Activated CD4-positive, alpha-beta T cell treated with anti-CD3 and anti-CD28 coated beads, Interleukin-2, amount 10 ng/mL, durations not matched to agents 24 days and 14 days (primary cell): ENCODE measurements at places on chromosomes 2 and 18.

DNA sequence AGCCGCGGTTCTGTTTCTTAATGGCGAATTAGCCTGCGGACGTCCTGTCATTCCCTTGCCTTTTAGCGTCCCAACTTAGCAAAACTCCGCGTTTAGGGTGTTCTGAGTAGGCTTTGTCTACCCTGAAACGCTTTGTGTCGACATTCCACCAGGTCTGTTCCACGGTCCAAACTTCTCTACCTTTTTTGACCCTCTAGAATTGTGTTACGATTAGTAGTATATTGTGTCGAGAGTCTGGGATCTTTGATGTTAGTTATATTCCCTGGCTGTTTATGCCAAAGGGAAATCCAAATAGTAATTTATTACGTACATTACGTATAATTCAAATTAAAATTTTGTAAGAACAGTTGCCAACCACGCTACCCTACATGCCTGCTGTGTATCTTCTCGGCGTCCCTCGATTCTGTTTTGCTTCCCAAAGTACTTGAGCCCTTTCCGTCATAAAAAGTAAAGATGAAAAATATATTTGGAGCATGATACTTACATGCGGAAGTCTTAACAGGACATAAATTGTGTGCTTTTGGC is 495 bp upstream of the TTC32 start:
- no peak for DNase-seq

DNA sequence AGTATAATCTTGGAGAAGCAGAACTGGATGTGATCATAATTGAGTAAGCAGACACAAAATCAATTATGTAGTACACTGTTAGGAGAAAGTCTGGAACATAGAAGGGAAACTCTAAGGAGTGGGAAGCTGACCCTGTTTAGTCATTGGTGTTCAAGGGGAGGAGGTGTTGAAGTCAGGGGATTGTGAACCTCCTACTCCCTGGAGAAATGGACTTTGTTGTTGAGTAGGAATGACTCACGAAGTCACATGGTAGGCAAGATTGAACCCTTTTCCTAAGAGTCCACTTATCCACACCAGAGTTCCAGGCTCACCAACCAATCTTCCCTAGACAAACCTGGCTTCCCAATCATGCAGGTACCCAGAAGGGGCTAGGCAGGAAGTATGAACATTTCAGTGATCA is 81.0 kb upstream of the BCL11A start:
- DNase-seq: no peak

DNA sequence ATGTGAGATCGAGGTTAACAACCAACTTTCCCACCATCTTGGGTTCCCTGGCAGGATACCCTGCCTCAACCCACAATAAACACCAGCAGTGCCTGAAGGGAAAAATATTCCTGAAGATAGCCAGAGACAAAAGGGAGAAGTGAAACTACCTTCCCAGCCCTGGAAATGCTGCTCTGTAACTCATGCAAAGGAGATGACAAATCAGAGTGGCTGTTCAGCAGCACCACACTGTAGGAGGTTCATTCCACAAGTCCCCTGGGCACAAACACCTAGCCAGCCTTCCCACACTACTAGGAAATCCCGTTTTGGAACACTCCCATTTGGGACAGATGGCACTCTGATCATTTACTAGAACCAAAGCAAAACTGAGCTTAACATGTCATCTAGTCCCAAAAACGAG is 190.7 kb upstream of the RBBP8 start:
- DNase-seq: no peak

DNA sequence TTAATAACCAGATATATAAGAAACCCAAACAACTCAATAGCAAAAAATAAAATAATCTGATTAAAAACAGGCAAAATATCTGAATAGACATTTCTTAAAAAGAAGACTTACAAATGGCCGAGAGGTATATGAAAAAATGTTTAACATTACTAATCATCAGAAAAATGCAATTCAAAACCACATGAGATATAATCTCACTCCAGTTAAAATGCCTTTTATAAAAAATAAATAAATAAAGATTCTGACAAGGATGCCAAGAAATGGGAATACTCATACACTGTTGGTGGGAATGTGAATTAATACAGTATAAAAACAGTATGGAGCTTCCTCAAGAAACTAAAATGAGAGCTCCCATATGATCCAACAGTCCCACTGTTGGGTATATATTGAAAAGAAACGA is 33.9 kb upstream of the BMP10 start:
- DNase-seq: no peak

GRCh38 chr18:12989397-12990122 is 1.6 kb upstream of the CEP192 start:
- DNase-seq: no peak

DNA sequence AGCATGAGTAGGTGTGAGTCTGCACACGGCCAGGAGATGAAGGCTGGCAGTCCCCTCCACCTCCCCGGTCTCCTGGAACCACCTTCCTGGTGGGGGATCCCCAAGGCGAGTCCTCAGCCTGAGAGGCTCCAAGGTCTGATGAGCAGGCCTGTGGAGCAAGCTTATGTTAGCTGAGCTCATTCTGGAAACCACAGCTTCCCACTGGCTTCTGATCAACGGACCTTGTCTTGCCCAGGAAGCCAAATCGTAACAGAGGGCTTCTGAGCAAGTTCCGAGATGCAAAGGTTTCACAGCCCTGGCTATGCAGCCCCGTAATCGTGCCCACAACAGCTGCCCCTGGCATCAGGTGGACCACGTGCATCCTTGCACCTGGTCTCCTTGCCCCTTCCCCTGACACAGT is 28.8 kb upstream of the GPR55 start:
- no peak for DNase-seq
